ENCODE measurements at places on chromosomes 2 and 18.
A peak's percentile ranks its signal among the peaks of the same experiment; 100 is the strongest.

DNA sequence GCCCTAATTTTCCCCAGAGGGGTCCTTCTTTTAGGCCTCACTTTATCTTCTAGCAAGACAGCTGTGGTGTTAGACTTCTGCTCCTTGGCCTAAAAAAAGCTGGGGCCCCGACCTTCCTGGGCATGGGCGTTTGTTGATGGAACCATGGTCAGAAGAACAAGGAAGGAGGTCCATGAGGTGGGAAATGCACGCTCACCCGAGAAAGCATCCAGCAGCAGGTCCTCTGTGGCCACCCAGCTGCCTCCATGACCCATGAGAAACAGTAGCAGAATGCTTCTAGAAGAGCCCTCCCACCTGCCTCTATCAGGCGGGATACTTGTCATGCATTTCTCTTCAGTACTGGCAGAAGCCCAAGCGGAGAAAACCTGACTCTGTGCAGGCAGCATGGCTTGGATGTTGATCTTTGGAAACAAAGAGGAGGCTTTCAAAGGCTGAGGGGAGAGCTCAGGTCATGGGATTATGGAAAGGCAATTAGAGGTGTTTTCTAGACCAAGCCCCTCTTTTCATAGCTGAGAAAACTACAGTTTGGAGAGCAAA is 249.1 kb downstream of the FAM210A start:
- no peak for DNase-seq

GRCh38 chr18:49547701-49548100 is 14.2 kb upstream of the LIPG start:
- DNase-seq, result no peak

DNA sequence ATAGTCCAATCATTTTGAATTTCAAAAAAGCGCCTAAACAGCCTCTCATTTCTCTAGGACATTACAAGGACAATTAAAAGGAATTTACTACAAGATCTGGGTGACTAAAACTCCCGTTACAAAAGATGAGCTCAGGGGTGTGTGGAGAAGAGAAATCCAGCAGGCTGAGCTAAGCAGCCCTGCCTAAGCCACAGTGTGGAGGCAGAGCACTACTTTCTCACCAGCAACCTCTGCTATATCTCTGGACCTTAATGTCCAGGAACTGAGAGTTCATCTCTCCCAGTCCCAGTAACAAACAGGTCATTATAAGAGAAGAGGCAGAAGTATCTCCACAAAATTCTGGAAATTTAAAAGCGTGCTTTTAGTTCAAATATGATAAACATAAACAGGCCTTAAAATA is 18.9 kb upstream of the ANKRD62 start:
- DNase-seq, result no peak

- DNase-seq, result no peak
These were observed 281.8 kb upstream of the TCF4 start for GRCh38 chr18:55869556-55870501.

DNA sequence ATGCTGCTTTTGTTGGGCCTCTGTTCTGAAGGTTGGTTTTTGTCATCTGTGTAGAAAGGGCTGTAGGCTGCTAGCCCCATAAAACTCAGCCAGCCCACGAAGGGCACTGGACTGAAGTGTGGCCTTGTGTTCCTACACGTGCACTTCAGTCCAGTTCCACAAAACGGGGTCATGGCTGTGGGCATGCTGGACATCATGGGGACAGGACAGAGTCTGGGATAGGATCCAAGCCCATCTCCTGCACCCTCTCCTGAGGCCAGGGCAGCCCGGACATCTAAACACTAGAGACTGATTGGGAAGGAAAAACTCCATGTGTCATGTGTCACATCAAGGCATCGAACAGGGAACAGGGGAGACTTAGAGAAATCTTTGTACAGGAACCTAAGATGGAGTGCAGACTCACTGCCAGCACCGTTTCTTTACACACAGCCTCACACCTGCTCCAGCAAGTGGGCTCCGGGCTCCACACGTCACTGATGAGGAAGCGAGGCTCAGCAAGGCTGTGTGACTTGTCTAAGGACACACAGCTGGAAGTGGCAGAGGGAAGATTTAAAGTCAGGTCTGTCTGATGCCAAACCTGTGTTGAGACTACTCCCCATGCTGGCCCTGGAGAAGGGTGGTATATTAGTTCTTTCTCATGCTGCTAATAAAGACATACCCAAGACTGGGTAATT is 74.8 kb upstream of the BCL2L11 start:
- DNase-seq, result no peak

DNA sequence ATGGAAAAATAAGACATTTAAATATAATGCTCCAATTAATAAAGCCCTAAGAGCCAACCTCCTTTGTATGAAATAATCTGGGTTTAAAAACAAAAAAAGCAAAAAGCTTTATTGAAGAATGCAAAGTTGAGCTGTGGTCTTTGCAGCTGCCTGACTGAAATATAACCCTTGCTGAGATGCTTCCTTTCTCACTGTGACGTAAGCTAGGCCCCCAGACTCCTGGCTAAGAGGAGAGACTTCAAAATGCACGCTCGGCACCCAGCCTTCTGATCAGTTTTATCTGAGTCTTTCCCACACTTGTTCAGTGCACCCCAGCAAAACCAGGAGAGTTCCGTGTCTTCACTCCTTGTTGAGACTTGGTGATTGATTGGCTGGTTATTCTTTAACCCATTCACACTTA is 115.3 kb downstream of the BCL11A start:
- DNase-seq, result no peak

DNA sequence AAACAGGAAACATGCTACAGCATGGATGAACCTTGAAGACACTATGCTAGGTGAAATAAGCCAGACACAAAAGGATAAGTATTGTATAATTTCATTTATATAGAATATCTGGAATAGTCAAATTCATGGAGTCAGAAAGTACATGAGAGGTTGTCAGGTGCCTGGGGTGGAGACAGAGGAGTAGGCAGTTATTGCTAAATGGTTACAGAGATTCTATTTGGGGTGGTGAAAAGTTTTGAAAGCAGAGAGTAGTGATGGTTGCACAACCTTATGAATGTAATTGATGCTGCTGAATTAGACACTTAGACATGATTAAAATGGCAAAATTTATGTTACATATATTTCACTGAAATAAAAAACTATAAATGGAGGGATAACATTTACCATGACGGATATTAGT is 197.4 kb downstream of the VAPA start:
- DNase-seq, result no peak

DNA sequence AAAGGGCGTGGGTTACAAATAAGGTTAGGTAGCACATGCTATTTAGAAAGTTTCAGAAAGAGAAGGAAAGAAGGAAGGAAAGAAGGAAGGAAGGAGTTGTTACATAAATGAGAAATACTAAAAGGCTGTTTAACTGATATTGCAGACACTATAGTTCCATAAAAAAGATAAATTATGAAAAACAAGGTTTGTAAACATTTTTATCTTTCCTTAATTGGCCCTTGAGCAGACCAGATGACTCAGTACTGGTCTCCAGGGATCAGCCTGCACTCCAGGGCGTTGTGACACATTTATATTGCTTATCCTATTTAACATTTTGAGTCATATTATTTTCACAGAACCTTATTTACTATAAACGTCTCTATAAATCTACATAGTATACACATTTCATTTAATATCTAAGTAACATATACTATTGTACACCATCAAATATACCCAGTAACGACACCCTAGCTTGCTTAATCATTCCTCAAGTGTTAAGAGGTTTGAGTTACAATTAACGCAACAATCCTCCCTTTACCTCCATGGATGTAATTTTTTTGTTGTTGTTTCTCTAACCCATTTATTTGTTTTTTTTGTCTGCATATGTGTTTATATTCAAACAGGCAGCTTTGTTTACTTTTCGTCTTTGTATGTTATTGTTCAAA is 2.8 kb upstream of the RAB31 start:
- no peak for DNase-seq

GRCh38 chr18:3330622-3331021 is 68.7 kb downstream of the MYL12B start:
- DNase-seq, result no peak

DNA sequence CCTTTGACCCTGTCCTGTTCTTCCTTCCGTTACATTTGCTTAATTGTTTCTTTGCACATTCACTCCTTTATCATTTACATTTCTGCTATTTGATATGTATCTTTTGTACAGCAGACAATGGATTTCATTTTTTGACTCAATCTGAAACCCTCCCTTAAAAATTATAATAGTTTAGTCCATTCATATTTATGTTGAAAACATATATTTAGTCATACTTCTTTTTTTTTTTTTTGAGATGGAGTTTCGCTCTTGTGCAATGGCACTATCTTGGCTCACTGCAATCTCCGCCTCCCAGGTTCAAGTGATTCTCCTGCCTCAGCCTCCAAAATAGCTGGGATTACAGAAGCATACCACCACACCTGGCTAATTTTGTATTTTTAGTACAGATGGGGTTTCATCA is 95.3 kb upstream of the TGFA start:
- no peak for DNase-seq

- no peak for DNase-seq
These were observed 611.8 kb upstream of the FANCL start for GRCh38 chr2:58852905-58853304.

- no peak for DNase-seq
These were observed 90.4 kb upstream of the LYPD1 start for GRCh38 chr2:132760405-132760804.

GRCh38 chr2:229815342-229815741 is 101.0 kb upstream of the DNER start:
- no peak for DNase-seq

DNA sequence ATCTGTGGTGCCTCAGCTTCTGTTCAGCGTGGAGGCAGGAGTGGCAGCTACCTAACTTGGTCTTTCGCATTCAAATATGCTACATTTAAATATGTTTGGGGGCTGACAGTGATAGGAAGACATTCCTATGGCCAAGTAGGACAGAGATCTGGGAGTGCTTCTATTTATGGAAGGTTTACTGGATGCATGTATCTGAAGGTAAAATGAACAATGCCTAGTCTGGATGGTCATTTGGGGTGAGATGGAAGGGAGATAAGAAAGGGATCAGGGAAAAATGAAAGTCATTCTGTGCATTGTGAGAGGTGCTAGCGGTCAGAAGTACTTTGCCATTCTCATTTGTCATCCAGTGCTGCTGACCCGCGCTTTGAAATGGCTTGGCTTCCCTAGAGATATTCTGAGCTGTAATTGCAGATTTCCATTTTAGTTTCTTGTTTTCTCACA is 300.9 kb upstream of the FBXO11 start:
- no peak for DNase-seq

DNA sequence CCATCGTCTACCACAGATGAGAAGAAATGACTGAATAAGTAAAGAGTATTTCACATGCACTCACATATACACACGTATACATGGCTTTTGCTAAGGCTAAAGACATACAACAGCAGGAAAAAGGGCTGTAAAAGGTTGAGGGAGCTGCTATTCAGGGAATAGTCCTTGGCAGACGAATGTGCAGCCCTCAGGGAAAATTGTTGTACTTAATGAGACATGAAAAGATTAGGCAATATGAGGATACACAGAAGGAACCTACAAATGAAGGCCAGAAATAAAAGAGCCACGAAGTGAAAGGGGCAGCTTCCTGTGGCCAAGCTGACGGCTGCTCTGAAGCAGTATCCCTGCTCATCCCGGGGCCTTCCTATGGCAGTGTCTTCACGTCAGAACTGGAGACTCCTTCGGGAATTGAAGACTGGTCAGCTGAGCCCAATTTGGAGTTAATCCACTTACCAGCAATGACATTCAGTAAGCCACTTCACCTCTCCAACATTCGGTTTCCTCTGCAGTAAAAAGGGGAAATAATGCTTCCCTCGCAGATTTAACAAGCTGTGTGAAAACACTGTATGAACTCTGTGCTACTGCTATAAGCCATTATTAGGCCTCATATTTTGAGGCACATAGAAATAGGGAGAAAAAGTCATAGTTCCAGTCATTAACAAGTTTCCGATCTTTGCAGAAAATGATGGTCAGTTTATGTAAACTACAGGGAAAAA is 221.8 kb downstream of the STK39 start:
- DNase-seq, result no peak

GRCh38 chr18:35432565-35433001 is 55.4 kb upstream of the ZNF396 start:
- no peak for DNase-seq

GRCh38 chr2:152825834-152826233 is 107.4 kb downstream of the ARL6IP6 start:
- DNase-seq, result no peak

DNA sequence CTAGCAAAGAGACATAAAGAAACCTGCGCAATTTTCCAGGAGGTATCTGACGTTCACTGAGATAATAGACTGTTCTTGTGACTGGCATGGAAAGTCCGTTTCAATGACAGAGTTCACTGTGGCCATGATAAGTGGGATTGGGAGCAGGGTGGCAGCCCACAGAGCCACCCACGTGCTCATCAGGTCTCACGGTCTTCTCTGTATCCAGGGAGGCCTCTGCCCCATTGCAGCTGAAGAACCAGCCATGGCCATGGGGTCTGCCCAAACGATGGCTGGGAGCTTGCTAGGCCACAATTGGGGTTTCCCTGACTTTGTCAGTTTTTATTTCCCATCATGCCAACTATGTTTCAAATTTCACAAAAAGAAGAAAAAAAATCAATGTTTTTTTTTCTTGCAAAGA is 57.2 kb downstream of the PDCL3 start:
- DNase-seq, result no peak

DNA sequence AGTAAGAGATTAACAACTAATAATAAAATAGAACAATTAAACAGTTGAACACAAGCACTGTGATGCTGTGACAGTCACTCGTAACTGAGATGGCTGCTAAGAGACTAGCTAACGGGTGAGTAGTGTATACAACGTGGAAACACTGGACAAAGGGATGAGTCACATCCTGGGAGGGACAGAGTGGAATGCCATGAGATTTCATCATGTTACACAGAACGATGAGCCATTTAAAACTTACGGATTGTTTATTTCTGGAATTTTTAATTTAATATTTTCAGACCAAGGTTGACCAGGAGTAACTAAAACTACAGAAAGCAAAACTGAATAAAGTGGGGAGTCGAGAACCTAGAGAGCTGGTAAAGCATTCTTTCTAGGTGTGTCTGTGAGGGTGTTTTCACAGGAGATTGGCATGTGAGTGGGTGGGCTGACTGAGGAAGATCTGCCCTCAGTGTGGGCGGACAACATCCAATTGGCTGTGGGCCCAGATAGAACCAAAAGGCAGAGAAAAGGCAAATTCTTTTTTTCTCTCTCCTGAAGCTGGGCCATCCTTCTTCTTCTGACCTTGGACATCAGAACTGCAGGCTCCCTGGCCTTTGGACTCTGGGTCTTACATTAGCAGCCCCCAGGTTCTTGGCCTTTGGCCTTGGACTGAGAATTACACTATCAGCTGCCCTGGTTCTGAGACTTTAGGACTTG is 14.6 kb downstream of the TMSB10 start:
- no peak for DNase-seq

DNA sequence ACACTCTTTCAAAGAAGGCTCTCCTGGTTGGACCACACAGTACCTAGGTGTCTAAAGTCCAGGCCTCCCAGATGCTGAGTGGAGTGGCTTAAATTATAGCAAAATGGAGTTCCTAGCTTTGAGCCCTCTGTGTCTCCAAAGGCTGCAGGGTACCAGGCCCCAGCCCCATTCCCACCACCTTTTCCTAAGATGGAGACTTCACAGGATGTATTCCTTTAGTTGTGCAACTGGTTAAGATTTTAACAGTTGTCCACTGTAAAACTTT is 4.9 kb downstream of the SMAD7 start:
- DNase-seq, result no peak

- peak; percentile 45 for DNase-seq
These were observed 411.7 kb downstream of the DSEL start for GRCh38 chr18:67104700-67105284.

- DNase-seq, result no peak
These were observed 659.3 kb upstream of the FANCL start for GRCh38 chr2:58900246-58901027.

- no peak for DNase-seq
These were observed 49.9 kb upstream of the GALR1 start for GRCh38 chr18:77199707-77200106.
